ENCODE measurements at places on chromosomes 12 and 14.

GRCh38 chr14:21647380-21647779, 6.3 kb upstream of the OR4E2 start:
- DNase-seq: no peak

GRCh38 chr12:62562846-62563245, 96.2 kb downstream of the MON2 start:
- no peak for DNase-seq

- no peak for DNase-seq
Measured at GRCh38 chr12:242496-242895, 20.1 kb downstream of the SLC6A13 start.

DNA sequence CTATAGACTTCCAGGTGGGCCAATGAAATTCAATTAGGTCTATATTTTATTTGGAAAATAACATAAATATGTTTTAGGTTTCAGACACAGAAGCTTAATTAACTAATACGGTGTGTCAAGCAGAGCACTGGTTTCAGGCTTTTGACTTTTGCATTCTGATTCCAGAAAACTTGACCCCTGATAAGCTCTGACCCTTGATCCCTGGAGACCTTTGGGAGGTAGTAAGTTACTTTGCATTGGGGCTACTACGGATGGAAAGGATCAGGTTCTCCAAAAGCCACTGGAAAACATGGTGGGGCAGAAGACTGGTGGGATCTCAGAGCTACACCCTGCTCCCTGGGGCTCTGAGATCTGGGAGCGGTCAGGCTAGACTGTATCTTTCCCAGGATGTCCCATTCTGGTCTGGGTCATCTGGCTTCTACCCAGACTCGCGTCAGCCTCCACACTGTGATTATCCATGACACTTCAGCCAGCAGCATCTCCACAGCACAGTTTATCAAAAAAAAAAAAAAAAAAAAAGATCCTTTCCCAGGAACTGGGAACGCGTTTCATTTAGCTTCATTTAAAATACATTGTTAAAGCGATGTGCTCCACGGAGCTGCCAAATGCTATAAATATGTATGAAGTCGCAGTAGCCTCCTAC, 17.8 kb upstream of the EMP1 start:
- DNase-seq: no peak
